Left lung (tissue), 14 donors: ENCODE measurements at places on chromosomes 12 and 14.

GRCh38 chr14:32366256-32366879 lies 37.3 kb downstream of the AKAP6 start:
- no peak for DNase-seq

GRCh38 chr14:104650981-104651875 lies 38.2 kb upstream of the INF2 start:
- no peak for DNase-seq

DNA sequence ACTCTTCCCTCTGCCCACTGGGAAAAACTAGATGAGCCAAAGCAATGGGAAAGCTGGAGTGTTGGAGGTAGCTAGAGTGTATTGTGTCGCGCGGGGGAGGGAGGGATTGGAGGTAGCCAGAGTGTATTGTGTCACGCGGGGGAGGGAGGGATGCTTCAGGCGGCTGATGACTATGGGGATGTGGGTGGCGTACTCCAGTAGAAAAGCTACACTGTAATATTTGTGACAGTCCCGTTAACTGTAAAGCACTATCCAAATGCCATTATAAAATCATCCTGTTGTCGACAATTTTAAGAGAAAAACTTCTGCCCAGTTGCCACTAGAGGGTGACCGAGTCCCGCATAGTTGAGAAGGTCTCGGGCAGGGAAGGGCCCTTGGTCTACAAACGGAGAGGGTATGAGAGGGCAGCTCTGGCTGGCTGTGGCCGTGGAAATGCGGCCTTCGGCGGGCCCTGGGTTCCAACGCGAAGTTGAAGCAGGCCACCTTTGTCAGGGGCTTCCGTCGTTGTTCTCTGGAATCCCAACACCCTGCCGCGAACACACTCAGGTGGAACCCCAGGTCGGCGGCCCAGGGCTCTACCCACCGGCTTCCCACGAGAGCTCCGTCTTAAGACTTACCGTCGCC lies 15.1 kb upstream of the PLEK2 start:
- peak; percentile 87 for DNase-seq

GRCh38 chr12:54054742-54055194 lies 1.1 kb downstream of the HOXC4 start:
- no peak for DNase-seq

GRCh38 chr12:98374007-98374406 lies 141.4 kb upstream of the TMPO start:
- no peak for DNase-seq

- peak; percentile 44 for DNase-seq
Measured at GRCh38 chr12:123761841-123762714, at the start of gene DNAH10. Gene DNAH10 (plus strand): TSS chr12:123762301. CDS start chr12:123762337, 36 bp downstream.

DNA sequence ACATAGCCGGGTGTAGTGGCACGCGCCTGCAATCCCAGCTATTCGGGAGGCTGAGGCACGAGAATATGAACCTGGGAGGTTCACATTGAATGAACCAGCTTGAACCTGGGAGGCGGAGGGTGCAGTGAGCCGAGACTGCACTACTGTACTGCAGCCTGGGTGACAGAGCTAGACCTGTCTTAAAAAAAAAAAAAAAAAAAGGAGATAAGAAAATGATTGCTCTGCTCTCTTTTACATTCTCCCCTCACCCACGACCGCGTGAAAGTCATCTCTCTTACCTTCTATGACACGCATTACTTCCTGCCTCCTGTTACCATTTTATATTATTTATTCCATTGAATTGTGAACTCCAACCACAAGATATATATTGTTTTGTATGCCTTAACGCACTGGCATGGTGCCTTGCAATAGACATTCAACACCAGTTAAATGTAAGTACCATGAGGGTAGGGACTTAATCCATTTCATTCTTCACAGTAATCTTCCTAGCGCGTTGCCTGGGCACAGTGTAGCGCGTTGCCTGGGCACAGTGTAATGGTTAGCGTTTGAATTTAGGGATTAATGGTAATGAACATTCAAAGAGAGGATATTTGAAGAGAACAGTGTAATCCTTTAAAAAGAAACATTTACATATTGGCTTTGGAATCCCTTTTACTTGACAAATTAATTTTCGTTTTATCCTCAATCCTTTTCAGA lies 2.7 kb downstream of the RAP1B start:
- DNase-seq = no peak

DNA sequence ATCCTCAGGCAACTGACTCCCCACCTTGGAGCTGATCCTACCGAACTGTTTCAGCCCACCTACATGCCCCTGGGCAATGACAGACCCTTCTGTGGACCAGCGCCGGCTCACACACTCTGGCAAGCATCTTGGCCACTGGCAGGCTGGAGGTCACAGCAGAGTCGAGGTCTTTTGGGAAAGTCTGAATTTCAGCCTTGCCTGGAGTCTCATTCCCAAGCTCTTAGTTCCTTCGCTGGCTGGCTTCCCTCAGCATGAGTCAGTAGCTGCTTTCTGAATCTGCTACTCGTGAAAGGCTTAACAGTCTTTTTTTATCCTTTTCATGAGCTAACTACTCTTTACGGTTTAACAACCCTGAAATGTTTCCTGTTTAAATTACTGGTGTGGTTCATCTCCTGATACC lies 44.5 kb downstream of the ASCL4 start:
- no peak for DNase-seq
